ENCODE measurements at places on chromosomes 7 and 10.

- no peak for DNase-seq
Observed at GRCh38 chr7:155591055-155591775, 44.9 kb upstream of the CNPY1 start.

- no peak for DNase-seq
Observed at GRCh38 chr7:43385856-43386255, 197.1 kb upstream of the STK17A start.

GRCh38 chr7:96993094-96993865 lies 12.1 kb upstream of the DLX6 start:
- DNase-seq, result no peak

- DNase-seq, result no peak
Observed at GRCh38 chr10:94402843-94403379, 570 bp downstream of the TBC1D12 start.

DNA sequence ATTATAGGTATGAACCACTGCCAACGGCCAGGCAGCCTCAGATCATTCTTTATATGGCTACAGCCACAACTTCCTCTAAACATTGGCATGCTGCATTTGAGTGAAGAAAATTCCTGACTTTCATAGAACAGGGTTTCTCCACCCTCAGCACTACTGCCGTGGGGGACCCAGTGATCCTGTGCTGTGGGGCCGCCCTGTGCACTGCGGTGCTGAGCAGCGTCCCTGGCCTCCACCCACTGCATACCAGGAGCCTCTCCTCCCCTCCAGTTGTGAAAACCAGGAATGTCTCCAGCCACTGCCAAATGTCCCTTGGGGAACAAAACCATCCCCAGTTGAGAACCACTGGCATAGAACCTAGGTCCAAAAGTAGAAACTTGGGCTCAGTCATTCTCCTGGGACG lies 15.8 kb downstream of the CNPY1 start:
- no peak for DNase-seq

GRCh38 chr7:18828260-18828993 lies 289.0 kb downstream of the TWIST1 start:
- no peak for DNase-seq

DNA sequence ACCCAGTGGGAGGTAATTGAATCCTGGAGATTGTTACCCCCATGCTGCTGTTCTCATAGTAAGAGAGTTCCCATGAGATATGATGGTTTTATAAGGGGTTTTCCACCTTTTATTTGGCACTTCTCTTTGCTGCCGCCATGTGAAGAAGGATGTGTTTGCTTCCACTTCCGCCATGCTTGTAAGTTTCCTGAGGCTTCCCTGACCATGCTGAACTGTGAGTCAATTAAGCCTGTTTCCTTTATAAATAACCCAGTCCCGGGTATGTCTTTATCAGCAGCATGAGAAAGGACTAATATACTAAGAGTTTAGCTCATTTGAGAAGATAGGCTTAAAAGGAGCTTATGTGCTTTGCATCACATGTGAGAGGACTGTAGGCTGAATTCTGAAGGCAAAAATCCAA lies 29.3 kb downstream of the TMEM248 start:
- DNase-seq, result no peak

GRCh38 chr7:126657137-126657536 lies 595.6 kb downstream of the GRM8 start:
- DNase-seq, result no peak

DNA sequence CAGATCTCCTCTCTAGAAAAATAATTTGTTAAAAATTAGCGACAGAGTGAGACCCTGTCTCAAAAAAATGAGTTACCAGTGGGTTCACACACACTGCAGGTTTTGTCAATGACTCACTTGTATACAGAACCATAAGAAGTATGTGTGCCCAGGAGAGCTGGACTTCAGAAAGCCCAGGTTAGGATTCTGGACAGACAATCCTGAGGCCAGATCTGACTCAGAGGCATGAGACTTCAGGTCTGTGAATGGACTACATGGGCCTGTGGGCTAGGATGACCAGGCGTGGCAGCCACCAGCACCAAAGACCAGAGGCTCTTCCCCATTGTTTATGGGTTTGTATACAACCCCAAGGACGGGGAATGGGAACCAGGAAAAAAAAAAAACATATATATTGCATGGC lies 9.3 kb upstream of the ZNF438 start:
- DNase-seq, result no peak

DNA sequence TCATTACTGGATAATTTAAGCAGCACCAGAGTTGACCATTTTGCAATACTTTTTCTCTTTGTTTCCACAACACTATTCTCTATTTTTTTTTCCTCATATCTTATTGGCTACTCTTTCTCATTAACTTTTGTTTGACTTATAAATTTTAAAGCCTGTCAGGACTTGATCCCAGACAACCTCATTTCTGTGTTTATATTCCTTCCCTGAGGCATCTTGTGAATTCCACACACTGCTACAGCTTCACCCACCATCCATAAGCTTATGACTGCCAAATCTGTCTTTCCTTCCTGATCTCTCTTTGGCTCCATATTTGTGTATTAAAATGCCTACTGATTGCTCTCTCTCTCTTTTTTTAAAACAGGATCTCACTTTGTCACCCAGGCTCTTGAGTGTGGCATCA lies 124.6 kb upstream of the MBL2 start:
- no peak for DNase-seq

DNA sequence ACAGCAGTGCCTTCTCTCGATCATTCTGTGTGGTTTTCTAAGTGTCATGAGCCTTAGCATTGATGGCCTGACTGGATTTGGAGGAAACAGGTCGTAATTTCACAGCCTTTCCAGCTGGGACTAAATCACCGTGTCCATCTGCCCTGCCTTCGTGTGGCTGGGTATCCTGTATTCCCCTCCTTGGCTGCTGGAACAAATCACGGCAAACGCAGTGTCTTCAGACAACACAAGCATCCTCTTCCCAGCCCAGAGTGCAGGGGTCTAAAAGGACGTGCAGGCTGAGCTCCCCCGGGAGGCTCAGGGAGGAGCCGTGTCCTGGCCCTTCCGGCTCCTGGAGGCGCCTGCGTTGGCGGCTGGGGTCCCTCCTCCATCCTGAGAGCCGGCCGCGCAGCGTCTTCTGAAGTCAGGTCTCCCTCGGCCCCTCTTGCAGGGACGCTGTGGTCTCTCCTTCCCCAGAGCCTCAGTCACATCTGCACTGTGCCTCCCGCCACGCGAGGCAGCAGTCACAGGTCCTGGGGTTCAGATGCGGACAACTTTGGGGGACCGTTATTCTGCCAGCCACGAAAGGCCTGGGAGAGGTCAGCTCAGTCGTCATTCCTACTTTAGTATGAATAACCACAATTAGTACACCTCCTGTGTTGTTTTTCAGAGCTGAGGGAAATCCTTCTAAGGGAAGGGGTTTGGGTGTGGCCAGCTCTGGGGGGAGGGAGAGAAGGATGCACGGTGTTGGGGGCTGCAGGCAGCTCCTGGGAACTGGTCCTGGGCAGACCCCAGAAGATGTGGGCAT lies 41.1 kb downstream of the FAM20C start:
- no peak for DNase-seq

DNA sequence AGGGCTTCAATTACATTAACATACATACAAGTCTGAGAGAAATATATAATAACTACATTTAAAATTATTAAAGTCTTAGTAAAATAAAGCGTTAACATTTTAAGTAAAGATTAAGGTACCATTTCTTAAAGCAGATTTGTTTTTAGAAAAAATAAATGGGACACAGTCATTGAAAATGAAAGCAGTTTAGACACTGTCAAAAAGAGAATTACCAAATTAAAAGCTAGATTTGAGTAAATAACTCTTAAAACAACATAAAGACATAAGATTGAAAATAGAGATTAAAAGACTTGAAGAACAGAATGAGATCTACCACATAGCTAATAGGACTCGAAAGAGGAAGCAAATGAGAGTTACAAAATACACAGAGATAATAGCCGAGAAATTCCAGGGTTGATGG lies 562.2 kb upstream of the FOXK1 start:
- no peak for DNase-seq

GRCh38 chr7:99469381-99470065 lies 3.2 kb upstream of the ZNF789 start:
- no peak for DNase-seq

- DNase-seq, result no peak
Observed at GRCh38 chr10:22317076-22317370, 835 bp downstream of the COMMD3 start.

- no peak for DNase-seq
Observed at GRCh38 chr7:26198133-26198780, 2.3 kb downstream of the HNRNPA2B1 start.

- DNase-seq, result peak; percentile 82
Observed at GRCh38 chr7:134458806-134459698, at the start of gene AKR1B1. AKR1B1 (minus strand) TSS chr7:134459100; CDS start chr7:134459062, 38 bp downstream.

Measured in stimulated activated CD8-positive, alpha-beta memory T cell treated with anti-CD3 and anti-CD28 coated beads, Interleukin-2, amount 100 ng/mL, for 48 hours (primary cell).